ENCODE measurements at places on chromosomes 3 and 15.

GRCh38 chr3:141659821-141660613, 78.1 kb upstream of the RNF7 start:
- DNase-seq: no peak

- DNase-seq: no peak
These were observed 224.2 kb upstream of the CHRNA7 start for GRCh38 chr15:31806106-31806505.

DNA sequence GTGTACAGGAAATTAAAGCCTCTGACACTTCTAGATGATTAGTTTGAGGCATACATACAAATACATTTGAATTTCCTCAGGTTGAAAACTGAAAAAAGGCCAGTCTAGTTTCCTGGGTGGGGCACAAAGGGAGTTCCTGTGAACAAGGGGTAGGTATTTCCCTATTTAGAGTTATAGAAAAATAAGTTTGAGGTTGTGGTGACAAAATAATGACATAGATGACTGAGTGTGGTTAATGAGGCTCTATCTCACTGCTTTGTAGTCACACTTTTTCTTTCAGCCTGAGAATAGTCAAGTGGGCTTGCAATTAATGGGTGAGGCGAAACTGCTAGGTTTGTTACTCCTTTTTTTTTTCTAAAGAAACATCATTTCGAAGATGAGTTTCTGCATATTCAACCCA, 4.3 kb downstream of the SLCO3A1 start:
- no peak for DNase-seq

DNA sequence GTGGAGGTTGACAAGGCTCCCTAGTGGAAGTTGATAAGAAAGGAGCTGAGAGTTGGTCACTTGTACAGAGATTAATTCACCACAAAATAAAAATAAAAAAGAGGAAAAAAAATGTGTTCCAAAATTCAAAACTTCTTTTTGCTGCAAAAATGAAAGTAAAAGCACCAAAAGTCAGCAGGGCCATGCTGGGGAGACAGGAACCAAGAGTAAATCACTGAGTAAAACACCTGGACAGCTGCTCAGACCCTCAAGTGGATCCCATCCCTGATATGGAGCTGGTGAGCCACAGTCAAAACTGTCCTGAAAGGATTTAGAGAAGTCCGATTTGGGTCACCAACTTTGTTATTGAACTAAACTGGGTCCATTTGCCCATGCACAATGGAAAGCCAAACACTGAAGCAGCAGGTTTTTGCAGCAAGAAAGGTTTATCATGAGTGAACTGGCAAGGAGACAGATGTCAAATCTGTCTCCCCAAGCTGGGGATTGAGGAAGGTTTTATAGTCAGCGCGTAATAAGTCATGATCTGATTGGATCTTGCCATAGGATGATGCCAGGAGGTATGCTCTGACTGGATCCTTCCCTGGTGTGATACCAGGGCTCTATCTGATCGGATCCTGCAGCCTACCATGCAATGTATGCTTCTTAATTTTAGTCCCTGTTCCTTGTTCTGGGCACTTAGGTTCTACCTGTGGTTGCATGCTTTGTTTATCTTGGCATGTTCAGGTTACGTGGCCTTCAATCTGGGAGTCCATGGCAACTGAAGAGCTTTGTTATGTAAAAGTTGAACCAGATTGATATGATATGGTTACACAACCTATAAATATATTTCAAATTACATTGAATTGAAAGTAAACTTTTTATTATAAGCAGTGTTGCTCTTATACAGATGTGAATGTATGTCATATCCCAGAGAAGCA, 313.2 kb downstream of the POLQ start:
- no peak for DNase-seq

DNA sequence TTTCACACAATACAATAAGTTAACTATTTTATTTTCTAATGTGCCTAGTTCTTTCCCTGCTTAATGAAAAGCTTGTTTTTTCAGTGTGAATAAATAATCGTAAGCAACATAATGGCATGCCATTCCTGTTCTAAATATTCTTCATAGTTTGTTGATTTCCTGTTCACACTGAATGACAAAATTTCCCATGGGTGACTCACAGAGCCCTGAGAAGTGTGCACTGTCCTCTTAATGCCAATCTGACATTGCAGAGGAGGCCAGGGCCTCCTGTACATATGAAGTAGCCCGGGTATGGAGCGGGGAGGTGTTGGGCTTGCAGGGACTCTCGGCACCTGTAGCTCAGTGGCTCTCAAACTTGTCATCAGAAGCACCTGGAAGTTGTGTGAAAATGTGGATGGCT, 24.3 kb downstream of the CCR3 start:
- no peak for DNase-seq

GRCh38 chr15:98513428-98513986, 134.8 kb upstream of the IGF1R start:
- no peak for DNase-seq

DNA sequence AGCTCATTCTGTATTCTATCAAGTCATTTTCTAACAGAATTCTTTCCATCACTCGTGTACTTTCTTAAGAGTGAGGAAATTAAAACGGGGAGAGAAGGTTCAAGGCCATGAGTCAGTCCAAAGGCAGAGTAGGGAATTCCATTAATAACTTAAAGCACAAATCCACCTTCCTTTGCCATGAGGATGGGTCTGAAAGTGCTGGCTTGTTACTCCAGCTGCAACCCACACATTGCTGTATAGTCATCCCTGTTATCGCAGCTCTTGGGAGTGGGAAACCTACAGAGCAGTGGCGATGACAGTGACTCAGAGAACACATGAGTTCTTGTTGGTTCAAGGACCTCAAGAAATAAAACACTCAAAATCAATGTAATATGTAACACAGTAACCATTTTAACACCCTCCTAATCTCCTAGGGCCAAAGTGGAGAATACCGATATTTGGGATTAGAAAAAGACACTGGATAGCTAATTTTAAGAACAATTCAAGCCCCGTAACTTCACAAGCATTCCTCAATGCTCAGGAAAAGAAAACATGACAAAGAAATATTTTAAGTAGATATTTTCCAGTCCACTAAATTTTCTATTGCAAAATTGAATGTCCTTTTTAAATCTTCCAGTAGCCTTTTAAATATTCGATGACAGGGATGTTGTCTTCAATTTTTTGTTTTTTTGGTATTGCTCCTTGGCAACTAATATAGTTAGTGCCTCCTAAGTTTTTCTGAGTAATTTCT, 179.9 kb upstream of the THBS1 start:
- no peak for DNase-seq

DNA sequence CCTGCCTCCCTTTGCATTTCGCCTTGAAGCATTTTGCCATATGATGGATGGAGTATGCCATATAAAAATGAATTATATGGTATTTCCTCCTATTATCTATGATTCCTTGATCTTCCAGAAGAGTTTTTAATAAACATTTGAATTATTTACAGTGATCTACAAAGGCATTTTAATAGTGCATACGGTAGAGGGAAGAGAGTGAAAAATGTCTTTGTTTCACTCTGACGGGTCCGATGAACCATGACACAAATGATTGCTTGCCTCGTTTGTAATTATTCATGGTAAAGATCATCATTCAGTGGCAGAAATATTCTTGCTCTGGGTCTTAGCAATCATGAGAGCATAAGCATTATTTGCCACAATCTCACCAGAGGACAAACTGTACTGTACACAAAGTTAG, 1010.9 kb downstream of the NTRK3 start:
- no peak for DNase-seq

- no peak for DNase-seq
These were observed 16.3 kb upstream of the RAB7A start for GRCh38 chr3:128709506-128710210.

DNA sequence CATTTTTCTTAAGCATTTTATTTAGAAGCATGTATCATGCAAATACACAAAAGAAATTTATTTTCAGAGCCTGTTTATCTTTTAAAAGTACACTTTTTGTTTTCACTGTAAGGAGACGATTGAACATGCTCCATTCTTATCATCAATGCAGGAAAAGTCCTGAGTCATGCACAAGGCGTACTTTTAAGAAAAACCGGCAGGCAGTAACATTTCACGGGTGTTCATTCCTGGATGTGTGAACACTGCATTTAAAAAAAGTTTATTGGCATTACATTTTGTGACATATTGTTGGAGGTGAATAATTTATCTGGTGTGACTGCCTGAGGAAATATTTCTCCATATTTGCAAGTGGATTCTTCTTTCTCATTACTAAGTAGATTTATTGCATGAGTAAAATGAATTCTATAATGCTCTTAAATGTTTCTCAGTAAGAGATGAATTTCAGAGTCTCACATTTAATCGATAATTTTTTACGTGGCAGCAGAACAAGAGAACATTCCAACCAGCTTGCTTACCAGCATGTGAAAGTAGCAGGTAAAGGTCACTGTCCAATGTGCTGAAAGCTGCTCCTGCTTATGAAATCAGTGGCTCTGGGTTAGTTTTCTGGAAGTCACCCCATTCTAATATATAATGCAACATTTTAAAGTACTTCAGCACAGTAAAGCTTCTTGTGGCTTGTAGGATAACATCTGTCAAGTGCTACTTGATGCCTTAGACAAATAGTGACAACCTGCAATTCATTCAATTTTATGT, 87.0 kb downstream of the SV2B start:
- no peak for DNase-seq

All from HS-5 (cell line).